Retina (tissue), 1 donor: ENCODE measurements at places on chromosomes 7 and 10.

DNA sequence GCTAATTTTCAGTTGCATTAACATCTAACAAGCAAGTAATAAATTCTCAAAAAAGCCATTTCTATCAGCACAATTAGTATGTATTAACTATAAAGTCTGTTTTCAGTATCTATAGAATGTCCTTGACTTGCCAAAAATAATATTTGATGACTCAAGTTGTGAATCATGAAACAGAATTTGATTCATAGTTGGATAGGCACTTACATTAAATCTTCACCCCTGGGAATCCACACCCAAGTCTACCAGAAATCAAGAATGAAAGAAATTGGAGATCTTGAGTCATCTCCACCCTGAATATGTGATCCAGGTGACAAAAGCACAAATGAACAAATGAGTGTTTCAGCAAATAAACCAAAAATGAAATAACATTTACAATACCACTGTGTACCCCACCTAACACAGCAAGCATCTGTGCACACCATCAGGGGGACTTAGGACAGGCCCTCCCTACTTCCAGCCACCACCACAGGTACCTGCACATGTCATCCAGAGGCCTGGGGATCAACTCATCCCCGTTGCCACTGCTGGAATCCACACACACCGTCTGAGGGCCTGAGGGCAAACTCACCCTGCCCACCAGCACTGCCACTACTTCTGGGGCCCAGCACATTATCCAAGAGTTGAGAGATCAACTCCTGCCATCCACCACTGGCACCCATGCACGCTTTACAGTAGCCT, 160.1 kb downstream of the MTERF1 start:
- no peak for DNase-seq

GRCh38 chr10:93198401-93199131, 124.9 kb downstream of the CYP26A1 start:
- no peak for DNase-seq

DNA sequence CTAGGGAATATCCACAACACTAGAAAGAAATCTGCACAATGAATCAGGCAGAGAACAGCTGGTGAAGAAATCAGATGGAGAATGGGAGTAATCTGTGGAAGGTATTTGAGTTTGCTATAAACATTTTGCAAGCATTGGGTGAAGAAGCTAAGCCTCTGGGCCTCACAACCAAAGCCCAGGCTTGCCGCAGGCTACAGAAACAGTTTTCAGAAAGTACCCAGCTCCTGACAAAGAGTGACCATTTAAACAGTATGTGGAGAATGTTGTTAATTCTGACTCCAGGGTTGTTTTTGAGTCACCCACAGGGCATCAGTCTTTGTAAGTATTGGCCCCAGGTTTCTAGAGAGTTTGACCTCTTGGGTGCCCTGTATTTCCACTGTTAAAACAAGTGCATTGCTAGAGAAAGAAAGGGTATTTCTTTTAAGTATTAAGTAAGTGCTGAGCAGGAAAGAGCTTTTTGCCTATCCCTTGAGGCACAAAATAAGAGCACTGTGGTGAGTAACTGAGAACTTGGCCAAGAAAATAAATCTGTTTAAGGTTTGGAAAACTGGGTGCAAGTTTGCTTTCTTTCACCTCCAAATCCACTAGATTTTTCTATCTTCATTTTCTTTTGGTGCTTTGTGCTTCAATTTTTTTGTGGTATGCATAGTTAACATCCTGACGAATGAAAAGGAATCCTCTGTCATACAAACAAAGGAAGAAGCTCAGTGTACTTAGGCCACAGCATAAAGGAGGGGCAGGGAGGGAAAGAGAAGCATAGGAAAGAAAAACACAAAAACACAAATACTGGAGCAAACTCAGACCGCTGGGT, 691.8 kb downstream of the SUGCT start:
- peak; percentile 9 for DNase-seq

DNA sequence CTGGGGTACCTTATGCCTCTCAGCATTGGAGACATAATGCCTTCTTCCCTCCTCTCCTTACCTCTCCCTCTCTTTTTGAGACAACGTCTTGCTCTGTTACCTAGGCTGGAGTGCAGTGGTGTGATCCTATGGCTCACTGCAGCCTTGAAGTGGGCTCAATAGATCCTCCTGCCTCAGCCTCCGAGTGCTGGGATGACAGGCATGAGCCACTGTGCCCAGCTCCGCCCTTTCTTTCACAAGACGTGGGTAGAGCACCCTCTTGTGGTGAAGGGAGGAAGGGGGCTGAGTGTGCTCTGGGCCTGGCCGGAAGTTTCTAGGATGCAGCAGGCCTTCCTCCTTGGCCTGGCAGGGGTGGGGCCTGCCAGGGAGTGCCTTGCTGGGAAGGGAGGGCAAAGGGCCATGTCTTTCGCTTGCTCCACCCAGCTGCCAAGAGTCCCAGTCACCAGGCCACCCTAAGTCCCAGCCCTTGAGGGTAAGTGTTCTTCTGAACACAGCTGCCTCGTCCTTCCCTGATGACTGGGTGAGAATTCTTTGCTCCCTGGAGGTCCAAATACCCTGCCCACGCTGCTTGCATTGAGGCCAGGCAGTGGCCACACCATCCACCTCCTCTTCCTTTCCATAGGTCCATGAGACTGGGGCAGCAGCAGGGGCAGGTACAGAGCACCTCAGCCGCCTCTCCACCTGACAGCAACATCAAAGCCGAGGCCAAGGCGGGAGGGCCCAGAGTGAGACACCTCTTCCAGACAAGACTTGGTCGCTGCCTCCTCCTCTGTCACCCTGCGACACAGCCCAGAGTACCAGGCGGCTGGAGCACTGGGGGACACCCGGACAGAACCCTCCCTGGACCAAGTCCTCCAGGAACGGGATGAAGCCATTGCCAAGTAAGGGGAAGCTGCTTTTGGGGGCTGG, 3.7 kb downstream of the ABHD11 start:
- DNase-seq: peak; percentile 69

GRCh38 chr7:128076796-128077271, 45.6 kb upstream of the LRRC4 start:
- peak; percentile 53 for DNase-seq

- no peak for DNase-seq
These were observed 426.2 kb downstream of the ETV1 start for GRCh38 chr7:13563257-13563656.

DNA sequence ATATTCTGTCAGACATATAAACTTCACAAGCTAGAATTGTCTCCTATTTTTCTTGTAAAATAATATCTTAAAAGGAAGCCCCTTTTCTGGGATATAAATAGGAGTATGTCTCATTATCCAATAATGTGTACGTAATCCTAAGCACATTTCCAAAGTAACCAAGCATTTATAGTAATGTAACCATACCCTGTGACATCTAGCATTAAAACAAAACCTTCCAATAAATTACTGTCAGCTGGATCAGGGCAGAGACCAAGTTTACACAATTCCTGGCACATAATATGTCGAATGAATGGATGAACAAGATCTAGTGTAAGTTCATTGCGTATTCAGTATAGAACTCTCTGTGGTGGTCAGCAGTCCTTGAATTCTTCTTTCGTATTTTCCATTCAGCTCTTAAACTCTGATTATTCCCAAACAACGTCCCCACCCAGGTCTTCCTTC, 14.3 kb downstream of the CPED1 start:
- DNase-seq: no peak

- DNase-seq: no peak
These were observed 324.9 kb downstream of the LRRTM3 start for GRCh38 chr10:67250686-67251085.
